ENCODE measurements at places on chromosomes 13 and 19. TPM values are rescaled to one million over a fixed set of nuclear protein-coding genes. Genes with fewer than 3 reads are reported as not detected.
A peak's percentile ranks its signal among the peaks of the same experiment; 100 is the strongest.

GRCh38 chr19:54169149-54169740 lies 3.7 kb downstream of the TMC4 start:
- no peak for DNase-seq

DNA sequence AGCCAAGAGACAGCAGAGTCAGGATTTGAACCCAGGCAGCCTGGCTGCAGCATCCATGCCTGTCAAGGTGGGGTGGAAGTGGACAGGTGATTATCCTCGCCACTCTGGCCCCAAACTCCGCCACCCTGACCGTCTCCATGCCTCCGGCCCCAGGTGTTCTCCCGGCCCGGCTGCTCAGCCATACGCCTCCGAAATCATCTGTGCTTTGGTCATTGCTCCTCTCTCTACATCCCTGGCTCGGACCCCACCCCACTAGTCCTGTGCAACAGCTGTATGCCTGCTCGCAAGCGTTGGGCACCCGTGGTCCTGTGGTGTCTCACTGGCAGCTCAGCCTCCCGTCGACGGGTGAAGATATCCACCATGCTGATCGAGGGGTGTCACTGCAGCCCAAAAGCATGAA lies 3.9 kb downstream of the DAND5 start:
- no peak for DNase-seq

Gene WIZ
- 46.3 TPM for total RNA-seq

Gene C19orf81
- 0.55 TPM for total RNA-seq

GRCh38 chr13:32659736-32660135 lies 73.5 kb downstream of the PDS5B start:
- DNase-seq, result no peak

DNA sequence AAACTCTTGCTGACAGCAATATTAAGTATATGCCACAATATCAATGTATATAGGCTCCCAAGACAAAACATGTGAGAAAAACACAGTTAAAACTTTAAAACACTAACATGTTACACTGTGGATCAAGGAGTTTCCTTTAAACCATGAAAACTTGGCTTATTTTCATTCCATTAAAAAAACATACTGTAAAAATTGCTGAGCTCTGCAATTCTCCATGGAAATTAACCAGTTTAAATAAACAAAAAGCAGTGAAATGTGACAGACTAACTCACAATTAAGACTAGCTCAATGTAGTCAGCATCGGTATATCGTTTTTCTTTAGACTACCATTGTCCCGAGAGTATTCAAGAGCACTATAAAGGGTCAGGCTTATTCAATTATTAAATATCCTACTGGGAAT lies 930.5 kb upstream of the SLITRK1 start:
- no peak for DNase-seq

- peak; percentile 46 for DNase-seq
These were observed 1.1 kb downstream of the EML2 start for GRCh38 chr19:45637890-45638667.

- no peak for DNase-seq
These were observed 15.9 kb downstream of the EPN1 start for GRCh38 chr19:55690769-55691545.

DNA sequence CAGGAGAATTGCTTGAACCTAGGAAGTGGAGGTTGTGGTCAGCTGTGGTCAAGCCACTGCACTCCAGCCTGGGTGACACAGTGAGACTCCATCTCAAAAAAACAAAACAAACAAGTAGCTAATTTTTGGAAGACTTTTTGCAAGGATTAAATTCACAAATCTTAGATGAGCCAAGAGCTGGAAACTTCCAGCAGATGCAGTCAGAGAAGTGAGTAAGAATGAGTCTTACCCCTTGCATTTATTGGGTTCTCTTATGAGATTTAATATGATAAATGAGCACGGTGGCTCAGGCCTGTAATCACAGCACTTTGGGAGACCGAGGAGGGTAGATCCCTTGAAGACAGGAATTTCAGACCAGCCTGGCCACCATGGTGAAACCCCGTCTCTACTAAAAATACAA lies 44.9 kb upstream of the NBEA start:
- DNase-seq, result peak; percentile 14

Gene PSG11
- total RNA-seq, result 0.55 TPM

DNA sequence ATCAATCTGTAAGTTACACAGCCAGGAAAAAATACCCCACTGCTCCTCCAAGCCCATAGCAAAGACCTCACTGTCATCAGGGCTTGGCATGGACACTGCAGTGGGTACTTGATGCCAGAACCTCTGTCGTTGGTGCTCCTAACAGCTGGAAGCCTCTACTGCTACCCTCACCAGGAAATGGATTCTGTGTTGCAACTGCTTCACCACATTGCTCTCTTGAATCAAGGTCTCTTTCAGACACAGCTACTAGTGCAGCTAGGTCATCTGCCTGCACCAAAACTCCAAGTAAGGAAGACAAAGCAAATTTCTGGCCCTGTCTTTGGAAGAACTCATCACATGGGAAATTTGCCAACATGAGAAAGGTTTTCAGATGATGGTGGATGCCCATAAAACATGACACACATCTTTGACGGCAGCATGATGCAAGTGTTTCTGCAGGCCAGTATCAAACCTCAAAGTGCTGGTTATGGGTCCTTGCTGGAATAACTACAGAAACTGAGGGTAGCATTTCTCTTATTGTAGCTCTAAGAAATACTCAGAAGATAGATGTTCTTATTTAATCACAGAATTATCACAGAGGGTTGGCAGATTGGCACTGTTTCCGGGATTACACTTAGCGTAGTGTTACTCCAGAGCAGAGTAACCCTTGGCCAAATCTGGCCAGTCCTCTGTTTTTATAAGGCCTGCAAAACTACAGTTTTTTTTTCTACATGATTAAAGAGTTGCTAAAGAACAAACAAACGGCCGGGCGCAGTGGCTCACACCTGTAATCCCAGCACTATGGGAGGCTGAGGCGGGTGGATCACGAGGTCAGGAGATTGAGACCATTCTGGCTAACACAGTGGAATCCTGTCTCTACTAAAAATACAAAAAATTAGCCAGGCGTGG lies 12.9 kb upstream of the PCCA start:
- peak; percentile 6 for DNase-seq

Gene FREM2
- not detected for total RNA-seq

Gene AMH
- total RNA-seq, result 2.6 TPM

GRCh38 chr19:15815306-15815705 lies at the start of gene OR10H1:
Gene OR10H1 (minus strand): TSS chr19:15815664. CDS start chr19:15808037, 7,627 bp downstream.
- no peak for DNase-seq

Gene DPRX
- not detected for total RNA-seq

All from HFFc6 (cell line).